Stimulated activated CD8-positive, alpha-beta memory T cell treated with anti-CD3 and anti-CD28 coated beads, Interleukin-4, amount 100 ng/mL, for 4 hours (primary cell): ENCODE measurements at places on chromosomes 2 and 18.

- no peak for DNase-seq
These were observed 8.0 kb downstream of the CTDSP1 start for GRCh38 chr2:218407717-218408116.

GRCh38 chr2:168678153-168678853, 124.1 kb upstream of the NOSTRIN start:
- DNase-seq, result no peak

DNA sequence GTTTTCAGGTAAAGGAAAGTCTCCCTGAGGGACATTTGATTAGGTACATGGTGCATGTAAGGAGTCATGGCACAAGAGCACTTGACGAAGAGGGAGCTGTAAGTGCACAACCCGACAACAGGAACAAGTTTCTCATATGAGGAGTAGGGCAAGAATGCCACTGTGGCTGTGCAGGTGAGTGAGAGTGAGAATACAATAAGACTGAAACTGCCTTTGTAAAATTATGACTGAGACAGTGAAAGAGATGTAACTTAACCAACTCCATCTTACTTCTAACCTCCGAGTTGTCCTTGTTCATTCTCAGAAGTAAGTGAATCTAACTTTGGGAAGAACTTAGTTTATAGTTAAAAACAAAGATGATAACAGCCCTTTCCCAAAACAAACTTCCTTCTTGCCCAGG, 1025.8 kb upstream of the CNTNAP5 start:
- no peak for DNase-seq

GRCh38 chr2:5473635-5474034, 218.5 kb upstream of the SOX11 start:
- DNase-seq, result no peak

DNA sequence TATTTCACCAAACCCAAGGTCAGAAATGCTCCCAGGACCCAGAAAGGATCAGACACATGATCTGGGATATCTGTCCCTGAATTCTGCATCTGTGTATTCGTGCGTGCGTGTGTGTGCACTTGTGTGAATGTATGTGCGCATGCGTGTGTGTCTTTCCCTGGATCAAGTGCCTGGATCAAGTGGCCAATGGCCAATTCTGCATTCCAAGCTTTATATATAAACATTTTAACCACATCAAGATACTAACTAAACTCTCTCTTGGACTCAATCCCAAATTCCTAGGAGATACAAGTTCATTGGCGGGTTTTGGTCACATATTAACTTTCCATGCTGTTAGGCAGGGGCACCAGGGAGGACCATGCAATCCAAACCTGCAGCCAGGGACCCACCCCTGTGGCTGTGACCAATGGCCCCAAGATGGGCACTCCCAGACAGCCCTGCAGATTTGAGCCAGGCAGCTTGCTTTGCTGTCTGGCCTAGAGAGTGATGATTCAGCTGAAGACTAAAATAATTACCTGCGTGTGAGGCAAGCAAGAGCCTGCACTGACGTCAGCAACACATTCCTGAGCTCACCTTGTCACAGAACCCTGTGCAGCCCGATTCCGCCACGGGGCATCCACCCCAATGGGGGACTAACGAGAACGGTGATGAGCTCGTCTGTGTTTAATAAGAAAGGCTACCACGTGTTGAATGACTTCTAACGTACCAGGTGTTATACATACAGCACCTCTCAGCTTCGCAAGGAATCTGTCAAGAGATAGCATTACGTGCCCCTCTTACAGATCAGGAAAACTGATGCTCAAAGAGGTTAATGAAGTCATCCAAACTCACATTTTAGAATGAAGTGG, 45.3 kb upstream of the ROCK2 start:
- no peak for DNase-seq

GRCh38 chr2:2674831-2675230, 343.8 kb upstream of the MYT1L start:
- no peak for DNase-seq

DNA sequence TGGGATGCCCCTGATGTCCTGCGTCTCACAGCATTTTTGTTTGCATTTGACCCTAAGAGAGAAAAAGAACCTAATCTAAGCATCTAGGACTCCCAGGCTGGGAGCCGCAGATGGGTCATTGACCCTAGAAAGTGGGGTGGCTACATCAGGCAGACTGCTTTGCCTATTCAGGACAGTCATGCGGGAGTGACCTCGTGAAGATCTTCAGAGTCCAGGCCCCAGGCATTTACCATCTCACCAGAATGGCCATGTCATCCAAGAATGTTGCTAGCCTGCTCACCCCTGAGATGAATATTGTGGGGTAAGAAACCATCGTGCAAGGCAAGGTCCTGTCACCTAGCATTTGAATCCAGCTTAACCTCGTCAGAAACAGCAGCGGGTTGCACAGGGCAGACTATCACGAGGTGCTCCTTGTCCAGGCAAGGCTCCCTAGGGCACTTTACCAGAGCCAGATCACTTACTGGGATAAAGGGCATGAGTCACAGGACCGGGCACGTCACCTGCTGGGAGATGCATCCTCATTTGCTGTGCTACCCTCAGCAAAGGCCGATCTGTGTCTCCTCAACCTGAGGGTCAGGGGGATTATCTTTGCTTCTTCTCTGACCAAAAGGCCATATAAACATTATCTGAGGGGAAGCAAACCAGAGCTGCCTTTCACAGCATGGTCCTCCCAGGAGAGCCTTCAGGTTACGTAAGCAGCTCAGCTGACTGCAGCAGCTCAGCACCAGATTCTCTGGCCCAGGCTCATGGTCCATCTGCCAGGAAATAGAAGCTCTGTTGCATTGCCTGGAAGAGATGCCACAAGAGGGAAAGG, 162.3 kb downstream of the ACKR3 start:
- no peak for DNase-seq

DNA sequence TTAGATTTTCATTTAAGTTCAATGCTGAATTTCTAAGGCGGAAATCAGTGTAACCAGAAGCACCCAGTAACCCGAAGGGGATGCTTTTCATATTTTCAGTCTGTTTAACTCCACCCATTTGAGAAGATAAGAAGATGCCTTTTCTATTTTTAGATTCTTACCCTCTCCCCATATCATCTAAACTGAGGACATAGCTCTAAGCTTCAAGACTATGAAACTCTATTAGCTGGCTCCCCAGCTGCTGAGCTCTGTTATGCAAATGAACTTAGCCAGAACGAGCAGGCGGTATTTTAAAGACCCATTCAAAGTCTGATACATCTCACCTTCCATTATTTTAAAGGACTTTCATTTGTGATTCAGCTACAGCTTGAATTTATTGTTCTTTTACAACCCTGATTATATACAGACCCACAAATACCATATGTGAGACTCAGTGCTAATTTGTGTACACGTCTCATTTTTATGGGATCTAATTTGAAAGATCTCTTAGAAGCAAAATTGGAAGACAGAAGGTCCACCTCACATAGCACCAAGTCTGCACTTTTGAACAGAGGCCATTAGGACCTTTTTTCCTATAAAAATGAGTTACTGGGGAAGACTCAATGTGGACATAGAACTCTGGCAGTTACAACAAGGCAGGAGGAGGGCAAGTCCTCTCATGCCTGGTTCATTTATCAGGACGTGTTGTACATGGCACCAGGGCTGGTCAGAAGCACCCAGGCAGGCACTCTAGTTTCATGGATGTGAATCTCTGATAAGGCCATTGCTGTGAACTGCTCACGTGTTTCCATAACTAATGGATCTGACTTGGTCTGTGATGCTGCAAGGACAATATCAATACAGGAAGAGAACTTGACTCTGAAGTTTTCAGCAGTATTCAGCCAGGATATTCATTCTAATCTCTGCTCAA, 16.3 kb downstream of the CDC42EP3 start:
- DNase-seq, result no peak

DNA sequence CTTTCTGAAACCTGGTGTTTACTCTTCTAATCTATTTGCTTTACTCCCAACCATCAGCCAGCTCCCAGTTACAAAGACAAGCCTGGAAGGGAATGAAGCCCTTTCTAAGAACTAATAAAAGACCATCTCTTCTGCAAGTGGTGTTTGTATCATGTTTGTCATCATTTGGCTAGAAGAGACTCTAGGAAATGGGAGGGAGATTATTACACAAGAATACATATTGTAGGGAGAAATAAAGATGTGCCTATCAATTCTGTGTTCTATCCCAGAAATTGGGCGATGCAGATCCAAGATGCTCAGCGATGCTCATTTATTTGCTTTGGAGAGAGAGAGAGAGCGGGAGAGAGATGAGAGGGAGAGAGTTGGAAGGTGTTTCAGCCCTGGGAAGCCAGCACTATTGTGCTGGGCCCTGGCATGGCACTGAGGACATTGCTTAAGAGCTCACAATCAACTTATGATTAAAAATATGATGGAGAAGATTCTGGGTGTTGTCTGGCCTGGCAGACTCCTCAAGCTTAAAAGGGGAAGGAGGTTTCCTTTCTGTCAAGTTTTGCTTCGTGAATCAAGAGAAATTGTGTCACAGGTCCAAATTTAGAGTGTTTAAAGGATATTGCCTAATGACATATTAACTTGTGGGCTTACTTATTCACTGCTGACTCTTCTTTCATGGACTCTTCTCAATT, 41.8 kb upstream of the AFF3 start:
- DNase-seq, result no peak

- DNase-seq, result no peak
These were observed 165.3 kb upstream of the STK17B start for GRCh38 chr2:196336715-196337114.

- no peak for DNase-seq
These were observed 1149.1 kb upstream of the NRXN1 start for GRCh38 chr2:52181080-52181479.

DNA sequence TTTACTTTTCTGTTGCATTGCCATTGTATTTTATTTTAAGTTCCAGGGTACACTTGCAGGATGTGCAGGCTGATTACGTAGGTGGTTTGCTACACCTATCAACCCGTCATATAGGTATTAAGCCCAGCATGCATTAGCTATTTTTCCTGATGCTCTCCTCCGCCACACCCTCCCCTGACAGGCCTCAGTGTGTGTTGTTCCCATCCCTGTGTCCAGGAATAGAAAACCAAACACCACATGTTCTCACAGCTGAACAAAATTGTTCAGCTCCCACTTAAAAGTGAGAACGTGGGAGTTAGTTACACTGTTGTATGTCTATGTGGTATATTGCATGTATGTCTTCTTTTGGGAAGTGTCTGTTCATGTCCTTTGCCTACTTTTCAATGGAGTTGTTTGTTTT, 1631.7 kb downstream of the DPP10 start:
- DNase-seq, result no peak

- no peak for DNase-seq
These were observed 257.3 kb upstream of the RASGRP3 start for GRCh38 chr2:33219114-33219513.

DNA sequence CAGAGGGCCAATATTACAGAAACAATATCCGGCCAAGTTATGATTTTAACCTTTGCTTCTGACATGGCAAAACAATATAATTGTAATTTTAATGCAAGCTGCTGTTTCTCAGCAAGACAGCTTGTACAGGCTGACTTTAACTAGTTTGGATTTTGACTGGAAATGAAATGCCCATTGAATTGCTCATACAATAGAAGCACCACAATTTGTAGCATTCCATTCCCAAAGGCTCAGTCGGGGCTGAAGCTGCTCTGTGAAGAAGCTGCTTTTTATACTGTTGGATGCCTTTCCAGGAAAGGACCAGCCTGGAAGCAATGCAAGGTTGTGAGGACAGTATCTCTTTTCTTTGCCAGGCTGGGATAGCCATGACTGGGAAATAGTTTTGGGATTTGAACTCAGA, 677.0 kb upstream of the FANCL start:
- DNase-seq, result no peak

DNA sequence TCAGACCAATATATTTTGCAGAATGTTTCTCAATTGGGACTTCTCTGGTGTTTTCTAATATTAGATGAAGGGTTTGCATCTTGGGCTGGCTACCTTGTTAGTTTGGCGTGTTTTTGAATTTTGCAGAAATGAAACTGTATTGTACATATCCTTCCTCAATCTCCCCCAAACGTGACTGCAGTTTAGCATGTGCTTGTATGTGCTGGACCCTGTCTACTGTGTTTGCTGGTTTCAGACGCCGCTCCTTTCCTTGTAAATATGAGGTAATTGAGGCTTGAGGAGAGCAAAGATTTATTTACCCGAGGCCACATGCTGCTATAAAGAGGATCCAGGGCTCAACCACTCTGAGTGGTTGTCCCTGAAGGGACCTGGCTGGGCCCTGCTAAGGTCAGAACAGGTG, 57.2 kb downstream of the NGEF start:
- DNase-seq, result no peak
